ENCODE measurements at places on chromosomes 11 and 22.

GRCh38 chr11:60700689-60701468, 1.5 kb downstream of the MS4A8 start:
- no peak for DNase-seq

DNA sequence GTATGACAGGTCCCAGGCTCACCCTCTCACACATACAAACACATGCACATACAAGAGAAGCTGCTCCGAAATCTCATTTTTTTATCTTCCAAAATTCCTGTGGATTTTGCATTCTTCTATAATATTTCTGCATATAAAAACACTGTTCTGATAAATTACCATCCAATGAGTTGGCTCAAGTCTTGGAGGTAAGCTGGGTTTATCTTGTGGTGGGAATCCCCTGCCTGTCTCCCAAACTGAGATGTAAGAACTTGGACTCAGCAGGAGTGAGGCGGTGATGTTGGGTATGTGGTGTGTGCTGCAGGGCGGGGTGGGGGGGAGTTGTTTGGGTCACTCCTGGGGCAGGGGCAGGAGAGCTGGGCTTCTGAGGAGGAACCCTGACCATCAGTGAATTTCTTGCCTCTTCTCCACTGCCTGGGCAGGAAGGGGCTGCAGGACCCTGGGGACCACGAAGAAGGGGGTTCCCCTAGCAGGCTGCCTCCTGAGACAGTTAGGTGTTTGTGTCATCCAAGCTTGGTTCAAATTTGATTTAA, 6.8 kb upstream of the P2RY6 start:
- no peak for DNase-seq

DNA sequence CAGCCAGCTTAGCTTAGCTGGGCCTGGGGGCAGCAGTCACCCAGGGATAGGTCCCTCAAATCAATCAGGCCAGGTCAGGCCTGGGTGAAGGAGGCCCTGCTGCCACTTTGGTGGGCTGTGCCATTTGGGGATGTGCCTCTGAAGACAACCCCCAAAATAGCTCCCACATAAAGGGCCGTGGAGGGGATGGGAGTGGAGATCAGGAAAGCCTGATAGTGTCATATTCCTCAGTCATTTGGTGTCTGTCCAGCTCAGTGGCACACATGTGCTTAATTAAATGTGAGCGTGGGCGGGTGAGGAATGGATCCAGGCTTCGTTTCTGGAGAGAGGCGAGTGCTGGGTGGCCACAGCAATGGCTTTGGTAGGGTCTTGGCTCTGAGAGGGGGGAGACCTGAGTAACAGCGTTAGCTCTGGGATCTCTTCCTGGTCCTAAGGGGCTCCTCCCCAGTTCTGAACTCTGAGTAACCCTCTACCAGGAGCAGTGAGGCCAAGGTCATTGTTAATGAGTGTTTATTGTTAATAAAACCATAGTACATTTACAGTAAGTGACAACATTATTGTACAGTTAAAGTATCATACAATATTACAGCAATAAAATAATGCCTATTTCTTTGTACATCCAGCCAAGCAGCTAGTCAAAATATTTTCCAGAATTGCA, 45.2 kb downstream of the NAT10 start:
- no peak for DNase-seq

DNA sequence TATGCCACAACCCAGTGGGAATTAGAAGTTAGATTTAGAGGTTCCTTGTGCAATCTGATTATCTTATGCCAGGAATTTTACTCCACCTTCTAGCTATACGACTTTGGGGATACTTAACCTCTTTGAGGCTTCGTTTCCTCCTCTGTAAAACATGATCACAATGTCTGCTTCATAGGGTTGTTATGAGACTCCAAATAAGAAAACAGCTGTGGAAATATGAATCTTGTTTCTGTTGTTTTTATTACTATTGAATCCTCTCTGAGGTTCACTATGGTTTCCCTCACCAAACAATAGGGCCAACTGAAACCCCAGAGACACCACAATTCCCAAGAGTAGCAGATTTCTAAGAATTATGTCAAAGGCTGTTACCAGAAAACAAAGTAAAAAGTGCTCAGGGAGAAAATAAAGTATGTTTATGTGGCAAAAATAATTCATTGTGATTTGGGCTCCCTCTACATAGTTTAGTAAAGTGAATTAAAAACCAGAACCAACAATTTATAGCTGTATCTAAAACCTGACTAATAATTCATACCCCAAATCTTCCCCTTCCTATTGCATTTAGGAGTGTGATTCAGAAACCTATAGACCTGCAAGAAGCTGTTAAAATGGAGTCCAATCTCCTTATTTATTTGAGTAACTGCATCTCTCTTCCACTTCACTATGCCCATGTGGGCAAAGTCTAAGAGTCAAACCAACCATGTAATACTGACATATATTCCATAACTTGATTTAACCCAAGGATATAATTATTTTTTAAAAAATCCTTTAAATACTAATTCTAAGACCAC, 38.4 kb downstream of the AMBRA1 start:
- no peak for DNase-seq

- DNase-seq, result no peak
These were observed 1.7 kb upstream of the CELSR1 start for GRCh38 chr22:46539169-46539568.

DNA sequence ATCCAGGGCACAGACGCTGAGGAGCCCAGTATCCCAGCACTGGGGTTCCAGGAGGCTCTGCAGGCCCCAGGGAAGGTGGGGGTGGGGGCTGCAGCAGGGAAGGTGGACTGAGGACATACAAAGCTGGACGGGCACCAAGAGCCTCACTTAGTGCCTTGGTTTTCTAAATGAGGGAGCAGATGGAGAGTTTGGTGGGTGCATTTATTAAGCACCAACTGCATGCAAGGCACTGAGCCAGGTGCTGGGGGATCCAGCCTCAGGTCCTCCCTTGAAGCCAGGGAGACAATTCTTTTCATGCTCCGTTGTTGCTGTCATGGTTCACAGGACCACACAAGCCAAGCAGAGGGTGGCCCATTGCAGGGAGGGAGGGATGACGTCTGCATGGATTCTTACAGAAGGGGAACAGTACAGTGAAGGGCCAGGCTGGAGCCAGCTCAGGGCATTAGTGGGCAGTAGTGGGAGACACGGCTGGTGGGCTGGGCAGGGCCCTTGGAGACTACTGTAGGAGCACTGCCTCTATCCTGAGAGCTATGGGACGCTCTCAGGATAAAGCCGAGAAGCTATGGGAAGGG, 65.0 kb downstream of the MACROD1 start:
- DNase-seq, result no peak

GRCh38 chr22:41799486-41800347, 762 bp upstream of the CCDC134 start:
- DNase-seq, result no peak

GRCh38 chr11:125348674-125349309, 147.3 kb downstream of the FEZ1 start:
- peak; percentile 30 for DNase-seq

- DNase-seq, result no peak
These were observed 81.3 kb downstream of the SERGEF start for GRCh38 chr11:17931595-17931994.

- no peak for DNase-seq
These were observed 23.9 kb downstream of the STIM1 start for GRCh38 chr11:3879216-3879966.

DNA sequence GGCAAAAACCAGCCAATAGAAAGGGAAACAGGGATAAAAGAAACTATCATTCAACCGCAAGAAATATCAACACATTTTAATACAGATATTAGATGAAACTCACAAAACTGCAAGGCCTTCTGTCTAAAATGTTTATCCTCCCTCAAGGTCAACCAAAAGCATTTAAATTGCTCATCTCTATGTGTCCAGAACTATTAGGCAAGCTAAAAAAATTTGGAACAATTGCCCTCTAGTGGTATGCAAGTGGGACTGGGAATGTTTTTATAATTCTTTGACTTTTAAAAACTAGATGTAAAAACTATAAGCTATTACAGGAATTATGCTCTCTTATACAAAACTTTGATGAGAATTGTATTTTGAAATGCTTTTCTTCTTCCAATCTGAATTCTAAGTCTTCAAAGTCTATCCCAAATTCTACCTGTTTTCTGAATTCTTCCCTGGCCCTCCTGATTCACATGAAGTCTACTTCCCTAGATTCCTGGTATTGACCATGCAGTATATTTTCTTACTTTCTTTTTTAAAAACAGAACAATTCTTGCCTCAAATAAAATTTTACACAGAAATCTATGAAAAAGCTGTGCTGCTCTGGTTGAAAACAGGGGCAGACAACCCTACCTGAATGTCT, 4.9 kb downstream of the CWC15 start:
- DNase-seq, result no peak

DNA sequence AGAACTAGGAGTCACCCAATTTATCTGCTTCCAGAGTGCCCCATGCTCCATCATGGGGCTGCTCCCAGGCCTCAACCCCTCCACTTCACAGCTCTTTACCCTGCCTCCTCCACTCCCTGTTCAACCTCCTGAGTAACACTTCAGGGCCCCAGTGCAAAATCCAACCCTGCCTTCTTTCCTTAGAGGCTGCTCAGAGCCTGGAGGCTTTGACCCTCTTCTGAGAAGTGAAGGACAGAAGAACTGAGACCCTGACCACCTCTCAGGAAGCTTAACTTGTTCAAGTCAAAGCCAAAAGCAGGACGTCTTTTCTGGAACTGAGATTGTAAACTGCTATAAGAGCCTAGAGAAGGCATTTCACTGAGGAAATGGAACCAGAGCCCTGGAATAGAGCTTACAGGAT, 15.5 kb downstream of the EIF3F start:
- no peak for DNase-seq

- no peak for DNase-seq
These were observed 12.5 kb downstream of the CHID1 start for GRCh38 chr11:898143-898511.

DNA sequence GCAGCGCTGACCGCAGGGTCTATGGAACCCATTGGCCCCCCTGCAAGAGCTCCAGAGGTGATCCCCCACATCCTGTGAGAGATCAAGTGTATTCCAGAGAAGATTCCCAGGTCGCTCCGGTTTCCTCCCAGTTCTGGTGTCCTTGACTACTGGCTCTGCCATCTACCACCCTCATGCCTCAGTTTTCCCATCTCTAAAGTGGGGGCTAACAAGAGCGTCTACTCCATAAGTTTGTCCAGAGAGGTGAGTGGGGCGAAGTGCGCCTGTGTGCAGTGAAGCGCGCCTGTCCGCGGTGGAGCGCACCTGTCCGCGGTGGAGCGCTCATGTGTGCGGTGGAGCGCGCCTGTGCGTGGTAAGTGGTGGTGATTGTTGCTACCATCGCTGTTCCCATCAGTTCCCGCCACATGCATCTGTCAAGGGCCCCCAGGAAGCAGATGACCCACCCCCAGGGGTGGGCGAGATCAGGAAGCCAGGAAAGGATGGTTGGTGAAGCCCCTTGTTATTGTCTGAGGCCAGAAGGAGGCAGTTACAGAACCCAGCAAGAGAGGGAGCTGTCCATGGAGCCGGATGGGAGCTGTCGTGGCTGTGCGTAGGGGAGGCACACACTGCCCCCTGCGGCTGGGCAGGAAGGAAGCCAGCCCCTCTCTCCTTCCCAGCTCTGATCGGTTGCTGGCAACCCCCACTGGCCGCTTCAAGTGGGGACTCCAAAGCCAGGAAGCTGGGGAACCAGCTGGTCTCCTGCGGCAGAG, 73.2 kb upstream of the FGF3 start:
- DNase-seq, result no peak

- no peak for DNase-seq
These were observed 83.4 kb downstream of the ALX4 start for GRCh38 chr11:44226490-44226889.

DNA sequence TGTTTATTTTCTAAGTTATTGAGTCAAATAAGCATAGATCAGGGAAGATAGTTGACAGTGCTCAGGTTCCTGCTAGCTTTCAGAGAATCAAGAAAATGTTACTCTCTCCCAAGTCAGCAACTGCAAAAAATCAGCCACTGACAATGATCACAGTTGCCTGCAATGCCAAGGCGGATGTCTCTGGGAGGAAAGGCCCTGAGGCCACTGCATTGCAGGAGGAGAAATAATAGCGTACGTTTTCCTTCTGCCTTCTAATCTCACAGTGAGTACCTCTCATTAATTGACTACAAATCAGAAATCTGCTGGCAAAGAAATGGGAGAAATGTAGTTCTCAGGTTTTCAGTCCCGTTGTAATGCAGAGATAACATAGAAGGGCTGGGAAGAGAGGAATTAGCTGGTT, 54.0 kb upstream of the SPON1 start:
- no peak for DNase-seq

DNA sequence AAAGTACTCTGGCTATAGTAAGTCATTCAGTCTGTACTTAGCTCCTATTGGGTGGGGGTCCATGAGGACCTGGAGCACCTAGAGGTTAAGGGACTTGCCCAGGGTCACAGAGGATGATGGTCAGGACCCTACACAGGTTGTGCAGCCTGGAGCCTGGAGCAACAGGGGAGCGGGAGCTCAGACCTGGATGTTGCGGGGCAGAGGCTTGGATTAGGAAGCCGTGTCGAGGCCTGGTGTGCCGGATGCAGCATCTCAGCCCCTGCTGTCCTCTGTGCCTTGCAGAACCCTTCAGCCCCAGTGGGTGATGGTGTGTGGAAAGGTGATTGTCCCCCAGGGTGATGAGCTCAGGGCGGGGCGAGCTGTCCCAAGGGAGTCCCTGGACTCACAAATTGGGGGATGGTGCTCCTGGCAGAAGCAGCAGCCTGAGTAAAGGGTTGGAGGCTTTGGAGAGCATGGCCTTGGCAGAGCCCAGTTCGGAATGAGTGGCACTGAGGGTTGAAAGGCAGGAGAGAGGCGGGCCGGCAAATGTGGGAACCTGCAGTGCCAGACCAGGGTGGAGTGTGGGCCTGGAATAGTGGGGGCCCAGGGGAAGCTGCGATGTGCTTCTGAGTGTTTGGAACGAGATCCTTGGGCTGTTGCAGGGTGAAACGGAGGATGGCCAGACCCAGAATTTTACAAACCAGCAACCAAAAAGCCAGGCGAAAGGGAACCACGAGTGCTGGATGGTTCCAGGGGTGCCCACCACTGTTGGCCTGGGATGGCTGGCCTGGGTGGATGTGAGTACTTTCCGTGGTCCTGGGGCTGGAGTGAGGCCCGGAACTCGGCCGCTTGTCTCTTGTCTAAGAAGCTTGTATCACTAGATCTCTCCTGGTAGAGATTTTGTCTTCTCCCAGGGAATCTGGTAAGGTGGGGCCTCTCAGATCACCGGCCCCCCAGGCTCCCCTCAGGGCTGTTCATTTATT, 2.9 kb downstream of the TPCN2 start:
- DNase-seq, result no peak

GRCh38 chr11:1308743-1309497, 512 bp downstream of the TOLLIP start:
- DNase-seq, result no peak

GRCh38 chr11:61841636-61842527, 13.8 kb downstream of the FADS2 start:
- no peak for DNase-seq

GRCh38 chr11:16607675-16608644, 130.5 kb upstream of the C11orf58 start:
- no peak for DNase-seq

GRCh38 chr22:17496841-17497240, 66.5 kb upstream of the SLC25A18 start:
- DNase-seq, result no peak

- DNase-seq, result no peak
These were observed 434.3 kb downstream of the ETS1 start for GRCh38 chr11:128152796-128153696.

- DNase-seq, result no peak
These were observed 1.1 kb downstream of the TBCEL start for GRCh38 chr11:121024989-121025388.
